ENCODE measurements at places on chromosomes 16 and 17.

DNA sequence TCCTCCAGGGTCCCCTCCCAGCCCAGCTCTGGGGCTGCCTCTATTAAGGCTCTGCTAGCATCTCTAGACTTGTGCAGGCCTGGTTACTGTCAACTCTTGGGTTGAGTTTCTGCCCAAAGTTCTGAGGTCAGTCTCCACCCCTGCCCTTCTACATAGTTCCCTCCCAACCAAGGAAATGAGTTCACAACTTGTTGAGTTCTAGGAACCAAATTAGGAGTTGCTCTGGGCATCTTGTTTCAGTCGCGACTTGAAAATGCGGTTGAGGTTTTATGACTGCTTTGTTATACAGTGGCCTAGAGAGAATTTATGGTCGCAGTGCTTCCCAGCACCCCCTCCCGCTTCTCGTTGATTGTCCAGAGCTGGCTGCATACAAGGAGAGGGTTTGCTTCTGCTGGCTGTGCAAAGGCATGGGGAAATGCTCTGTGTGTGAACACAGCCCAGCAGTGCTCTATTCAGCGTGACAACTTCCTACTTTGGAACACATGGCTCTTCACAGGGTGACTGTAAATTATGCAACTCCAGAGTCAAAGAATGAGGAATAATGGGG lies 20.2 kb downstream of the GNAO1 start:
- DNase-seq = no peak

- DNase-seq = peak; percentile 97
These were observed at the start of gene SLFN11 for GRCh38 chr17:35373534-35373983. Gene SLFN11, minus strand, starts transcription at chr17:35373621. Its CDS starts 9,814 bp downstream, at chr17:35363807.

- no peak for DNase-seq
These were observed 13.0 kb downstream of the LCMT1 start for GRCh38 chr16:25124503-25124902.

GRCh38 chr16:76210157-76210556 lies 67.0 kb upstream of the CNTNAP4 start:
- DNase-seq = no peak

- DNase-seq = no peak
These were observed 20.1 kb upstream of the PIRT start for GRCh38 chr17:10857976-10858375.

DNA sequence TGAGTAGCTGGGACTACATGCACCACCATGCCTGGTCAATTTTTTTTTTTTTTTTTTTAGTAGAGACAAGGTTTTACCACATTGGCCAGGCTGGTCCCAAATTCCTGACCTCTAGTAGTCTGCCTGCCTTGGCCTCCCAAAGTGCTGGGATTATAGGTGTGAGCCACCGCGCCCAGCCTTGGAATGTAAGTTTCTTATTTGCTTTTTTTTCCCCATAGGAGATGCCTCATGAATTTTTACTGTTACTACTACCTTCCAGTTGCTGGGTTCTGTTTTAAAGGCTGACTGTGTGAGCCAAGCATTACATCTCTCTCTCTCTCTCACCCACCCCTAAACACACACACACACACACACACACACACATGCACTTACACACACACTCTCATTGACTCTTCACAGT lies 112.6 kb downstream of the RGS9 start:
- no peak for DNase-seq

DNA sequence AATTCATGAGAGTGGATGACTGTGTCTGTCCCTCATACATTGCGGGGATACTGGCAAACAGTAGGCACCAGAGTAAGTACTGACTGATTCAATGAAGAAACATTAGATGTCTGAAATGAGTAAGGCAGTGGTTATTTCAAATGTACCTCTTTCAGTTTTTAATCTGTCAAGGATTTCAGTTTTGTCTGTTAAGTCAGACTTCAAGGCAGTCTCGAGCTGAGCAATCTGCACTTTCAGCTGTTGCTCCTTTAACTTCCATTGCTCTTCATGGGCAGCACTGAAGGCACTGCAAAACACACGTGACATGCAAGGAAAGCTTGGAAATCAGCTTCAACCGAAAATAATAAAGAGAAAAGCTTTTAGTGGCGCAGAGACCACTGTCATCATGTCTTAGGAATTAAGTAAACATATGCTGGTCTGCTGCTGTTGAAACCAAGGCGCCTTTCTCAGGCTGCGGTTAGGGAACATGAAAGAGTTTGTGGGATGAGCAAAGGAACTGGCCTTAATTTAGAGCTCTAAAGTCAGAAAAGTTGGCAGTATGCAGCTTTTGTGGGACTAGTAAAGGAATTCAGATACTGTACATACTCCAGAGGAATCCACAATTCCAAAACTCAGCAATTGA lies 38.8 kb downstream of the RPGRIP1L start:
- DNase-seq = peak; percentile 92

- DNase-seq = no peak
These were observed 39.7 kb upstream of the PVALEF start for GRCh38 chr17:81125573-81126081.

- DNase-seq = no peak
These were observed 1.2 kb upstream of the OGFOD3 start for GRCh38 chr17:82419540-82419939.

- DNase-seq = no peak
These were observed 6.5 kb upstream of the SERPINF1 start for GRCh38 chr17:1755252-1755826.

DNA sequence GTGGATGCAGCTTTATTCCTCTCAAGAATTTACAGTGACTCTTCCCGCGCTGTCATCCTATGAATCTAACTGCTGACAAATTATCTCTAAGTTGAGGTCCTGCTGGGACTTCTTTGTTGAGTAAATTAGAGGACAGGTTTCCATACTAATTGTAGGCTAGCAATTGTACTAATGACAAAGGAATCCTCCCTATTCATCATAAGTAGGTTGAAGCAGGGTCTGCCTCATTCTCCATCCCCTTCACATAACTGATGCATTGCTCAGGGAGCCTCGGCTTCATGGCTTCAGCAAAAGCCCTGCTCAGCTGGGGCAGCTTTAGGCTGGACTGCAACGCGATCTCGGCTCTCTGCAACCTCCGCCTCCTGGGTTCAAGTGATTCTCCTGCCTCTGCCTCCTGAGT lies 83.1 kb upstream of the IRX6 start:
- no peak for DNase-seq

GRCh38 chr17:4480929-4481898 lies 17.5 kb upstream of the SPNS2 start:
- no peak for DNase-seq

DNA sequence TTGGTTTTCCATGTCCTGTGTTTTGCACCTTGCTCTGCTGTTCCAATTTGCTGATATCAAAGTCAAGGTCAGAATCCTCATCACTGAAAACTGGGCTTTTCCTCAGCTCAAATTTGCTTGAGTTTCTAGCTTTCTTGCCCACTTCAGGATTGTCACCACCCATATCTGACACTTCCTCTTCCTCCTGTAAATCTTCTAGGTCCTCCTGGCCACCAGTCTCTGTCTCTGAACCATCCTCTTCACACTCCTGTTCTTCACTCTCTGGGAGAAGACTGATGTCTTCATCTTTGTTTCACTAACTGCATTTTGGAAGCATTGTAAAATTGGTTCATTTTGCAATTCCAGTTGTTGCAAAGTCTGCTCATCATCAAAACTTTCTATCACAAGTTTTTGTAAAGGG lies 63.4 kb upstream of the RBL2 start:
- no peak for DNase-seq

GRCh38 chr16:82761858-82762257 lies 135.1 kb downstream of the CDH13 start:
- DNase-seq = peak; percentile 18

DNA sequence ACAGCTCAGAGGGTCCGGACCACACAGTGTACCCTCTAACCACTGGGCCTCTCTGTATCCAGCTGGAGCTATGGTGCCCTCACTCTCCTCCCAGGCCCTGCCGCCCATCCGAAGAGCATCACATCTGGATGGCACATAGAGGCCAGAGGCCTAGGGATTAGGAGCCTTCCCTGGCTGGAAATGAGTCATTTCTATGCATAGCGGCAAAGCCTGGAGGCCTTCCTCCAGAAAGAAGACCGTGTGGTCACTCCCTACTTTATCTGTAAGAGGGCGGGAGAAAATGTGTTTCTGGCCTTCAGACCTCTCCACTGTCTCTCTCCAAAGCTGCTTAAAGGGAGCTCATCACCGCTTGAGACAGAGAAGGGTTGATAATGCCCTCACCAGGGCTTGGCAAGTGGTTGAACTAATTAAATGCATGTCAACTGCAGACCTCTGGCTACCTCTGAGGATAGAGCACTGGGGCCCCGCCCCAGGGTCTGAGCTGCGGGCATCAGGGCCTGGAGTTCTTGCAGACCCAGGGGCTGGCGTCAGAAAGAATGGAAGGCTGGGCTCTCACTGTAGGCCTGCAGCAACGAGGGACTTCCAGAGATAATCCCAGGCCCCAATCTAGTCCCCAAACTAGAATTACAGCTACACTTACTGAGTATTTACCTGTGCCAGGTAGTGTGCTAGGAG lies 122.2 kb downstream of the IRX5 start:
- DNase-seq = no peak

DNA sequence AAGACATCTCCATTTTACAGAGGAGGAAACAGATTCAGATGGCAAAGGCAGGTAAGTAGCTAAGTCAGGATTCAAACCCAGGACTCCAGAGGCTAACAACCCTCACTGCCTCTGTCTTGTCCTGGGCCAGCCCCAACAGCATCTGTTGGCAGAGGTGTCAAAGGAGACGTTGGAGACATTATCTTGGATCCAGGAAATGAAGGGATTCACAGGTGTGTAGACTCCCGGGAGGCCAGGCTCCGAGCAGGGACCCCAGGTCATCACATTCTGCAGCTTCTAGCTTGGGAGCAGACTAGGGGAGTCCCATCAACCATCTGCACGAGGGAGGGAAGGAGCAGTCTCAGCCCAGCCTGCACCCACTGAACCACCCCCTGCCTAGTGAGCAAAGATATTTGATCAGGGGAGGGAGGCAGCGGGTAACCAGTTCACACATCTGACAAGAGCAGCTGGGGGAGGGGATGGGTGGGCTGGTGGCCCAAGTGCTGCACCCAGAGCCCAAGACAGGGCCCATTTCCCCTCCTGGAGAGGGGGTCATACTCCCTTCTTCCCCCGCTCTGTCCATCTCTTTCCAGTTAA lies 1.0 kb upstream of the B9D1 start:
- no peak for DNase-seq

DNA sequence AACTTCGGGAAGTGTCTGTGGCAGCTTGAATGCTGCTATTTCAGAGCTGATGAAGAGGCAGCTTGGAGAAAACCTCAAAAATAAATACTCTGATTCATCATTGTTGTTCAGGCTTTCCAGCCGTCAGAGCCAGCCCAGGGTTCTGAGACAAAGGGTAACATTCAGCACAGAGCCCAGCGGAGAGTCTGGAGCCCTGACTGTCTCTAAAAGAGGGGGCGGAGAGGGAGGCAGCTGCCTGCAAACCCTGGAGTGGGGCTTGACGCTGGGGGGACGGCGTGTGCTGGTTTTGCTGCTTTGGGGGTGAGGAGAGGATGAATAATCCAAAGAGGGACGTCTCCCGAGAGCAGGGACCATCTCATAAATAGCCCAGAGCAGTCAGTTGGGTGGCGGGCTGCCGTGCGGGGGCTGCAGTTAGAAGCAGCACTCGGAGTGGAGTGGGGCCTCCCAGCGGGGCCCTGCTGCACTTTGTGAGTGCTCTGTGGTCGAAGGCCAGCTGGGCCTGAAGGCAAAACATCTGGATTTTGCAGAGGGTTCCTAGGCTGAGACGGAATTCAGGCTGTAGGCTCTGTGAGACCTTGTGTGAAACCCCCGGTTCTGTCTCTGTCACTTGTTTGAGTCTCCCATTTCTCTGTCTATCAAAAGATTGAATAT lies 237.8 kb downstream of the PRKCA start:
- DNase-seq = peak; percentile 95

DNA sequence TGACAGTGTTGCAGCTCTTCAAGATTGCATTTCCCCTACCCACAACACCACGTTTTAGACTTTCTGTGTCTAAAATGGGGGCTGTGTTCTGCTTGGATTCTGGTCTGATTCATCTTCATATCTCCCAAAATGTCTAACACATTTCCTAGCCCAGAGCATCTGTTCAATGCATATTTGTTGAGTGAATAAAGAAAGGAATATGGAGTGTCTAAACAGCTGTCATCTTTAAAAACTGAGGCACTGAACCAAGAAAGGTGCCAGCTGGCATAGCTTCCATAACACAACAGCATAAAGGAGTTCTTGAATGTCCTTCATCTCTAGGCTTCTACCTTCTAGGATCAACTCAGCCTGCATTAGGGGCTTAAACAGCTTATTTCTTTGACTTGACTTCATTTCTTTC lies 67.4 kb downstream of the CDH11 start:
- DNase-seq = no peak

DNA sequence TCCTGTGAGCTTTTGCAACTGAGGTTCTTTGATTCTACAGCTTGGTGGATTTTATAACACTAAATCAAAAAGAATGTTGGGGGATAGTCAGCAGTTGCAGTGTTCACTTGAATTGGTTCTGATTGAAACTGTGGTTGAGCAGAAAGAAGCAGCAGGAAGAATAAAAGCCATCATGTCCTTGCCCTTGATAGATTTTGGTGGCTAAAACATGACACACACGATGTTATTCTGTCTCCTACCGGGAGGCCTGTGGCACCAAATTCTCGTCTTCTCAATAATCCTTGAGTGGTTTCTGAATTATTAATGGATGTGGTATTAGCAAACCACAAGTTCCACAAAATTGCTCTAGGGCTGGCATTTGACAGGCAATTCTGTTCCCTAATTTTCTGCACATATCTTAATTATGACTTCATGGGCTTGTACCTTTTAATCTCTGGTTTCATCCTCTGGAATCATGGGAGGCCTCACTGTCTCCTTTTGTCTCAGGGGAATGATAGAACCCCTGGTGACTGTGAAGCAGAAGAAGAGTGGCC lies 338.2 kb downstream of the SNX29 start:
- DNase-seq = no peak

DNA sequence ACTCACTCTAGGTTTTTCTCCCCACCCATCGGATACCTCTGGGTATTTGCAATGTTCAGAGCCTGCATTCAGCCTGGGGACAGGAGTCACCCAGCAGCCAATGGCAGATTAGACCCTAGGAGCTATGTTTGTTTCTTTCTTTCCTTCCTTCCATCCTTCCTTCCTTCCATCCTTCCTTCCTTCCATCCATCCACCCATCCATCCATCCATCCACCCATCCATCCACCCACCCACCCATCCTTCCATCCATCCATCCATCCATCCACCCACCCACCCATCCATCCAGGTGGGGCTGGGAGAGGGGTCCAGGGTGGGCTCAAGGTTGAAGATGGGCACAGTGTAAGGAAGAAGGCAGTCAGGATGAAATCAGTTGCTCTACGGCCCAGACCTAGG lies 39.9 kb downstream of the TIMM22 start:
- no peak for DNase-seq

Measured in fibroblast of mammary gland (primary cell).